ENCODE measurements at places on chromosomes 3 and 15. TPM values are rescaled to one million over a fixed set of nuclear protein-coding genes. Genes with fewer than 3 reads are reported as not detected.

The ST3GAL6 gene
- 1.7 TPM for total RNA-seq

The CLSTN2 gene
- 0.24 TPM for total RNA-seq

The ITIH3 gene
- total RNA-seq: 0.13 TPM

The GOLGA8J gene
- total RNA-seq: not detected

The STRA6 gene
- total RNA-seq: 13.1 TPM

The PAQR5 gene
- 1.9 TPM for total RNA-seq

The CCDC54 gene
- not detected for total RNA-seq

The SLC12A8 gene
- total RNA-seq: 12.1 TPM

The CKMT1B gene
- total RNA-seq: not detected

The SCG5 gene
- 24.4 TPM for total RNA-seq

The CDC25A gene
- 12.0 TPM for total RNA-seq

The OCA2 gene
- total RNA-seq: 0.16 TPM

The GOLGA8M gene
- 0.26 TPM for total RNA-seq

The FOXB1 gene
- not detected for total RNA-seq

The FILIP1L gene
- 42.7 TPM for total RNA-seq

The IL17RD gene
- 2.3 TPM for total RNA-seq

The GP5 gene
- total RNA-seq: 0.24 TPM

The OR5K2 gene
- total RNA-seq: not detected

The NTRK3 gene
- total RNA-seq: 0.26 TPM

The GOLGA8S gene
- total RNA-seq: not detected

The SOX14 gene
- not detected for total RNA-seq

The DNAJA4 gene
- total RNA-seq: 0.88 TPM

The USP13 gene
- 9.2 TPM for total RNA-seq

The UBAP1L gene
- total RNA-seq: 2.5 TPM

Measured in epithelial cell of alveolus of lung (primary cell).